ENCODE measurements at places on chromosomes 12 and 14.

- no peak for DNase-seq
Measured at GRCh38 chr12:95349291-95349690, 124.7 kb upstream of the METAP2 start.

DNA sequence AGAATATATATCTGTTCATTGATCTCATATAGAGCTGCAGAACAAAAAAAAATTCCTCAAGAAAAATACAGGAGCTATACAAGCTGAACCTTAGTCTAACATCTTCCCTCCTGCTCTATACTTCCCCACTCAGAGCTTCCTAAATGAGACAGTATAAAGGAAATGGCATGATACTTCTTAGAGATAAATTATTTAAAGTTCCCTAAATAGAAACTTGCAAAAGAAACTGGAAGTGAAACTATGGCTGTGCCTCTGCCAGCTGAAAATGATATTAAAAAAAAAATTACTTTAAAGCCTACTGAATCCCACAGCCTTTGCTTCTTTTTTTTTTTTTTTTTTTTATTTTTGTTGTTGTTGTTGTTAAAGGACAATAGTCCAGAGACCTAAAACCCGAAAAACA lies 11.6 kb upstream of the NEK9 start:
- no peak for DNase-seq

DNA sequence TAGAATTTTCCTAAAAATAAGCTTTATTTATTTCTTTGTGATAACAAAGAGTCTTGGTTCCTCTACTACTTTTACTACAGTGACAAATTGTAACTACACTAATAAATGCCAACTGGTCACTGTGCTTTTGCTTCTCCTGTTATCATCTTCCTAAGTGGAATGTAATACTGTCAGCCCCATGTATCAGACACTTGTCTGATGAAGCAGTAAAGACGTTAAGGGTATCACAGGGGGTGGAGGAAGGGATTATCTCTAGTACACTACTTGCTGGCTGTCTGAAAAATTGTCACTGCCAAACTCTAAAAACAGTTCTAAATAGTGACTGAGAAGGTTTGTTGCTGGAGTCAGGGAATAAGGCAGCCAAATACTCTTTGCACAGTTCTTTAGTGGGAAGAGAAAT lies 11.3 kb downstream of the ASB8 start:
- no peak for DNase-seq

GRCh38 chr12:109209082-109209481 lies 92.7 kb downstream of the ACACB start:
- no peak for DNase-seq

DNA sequence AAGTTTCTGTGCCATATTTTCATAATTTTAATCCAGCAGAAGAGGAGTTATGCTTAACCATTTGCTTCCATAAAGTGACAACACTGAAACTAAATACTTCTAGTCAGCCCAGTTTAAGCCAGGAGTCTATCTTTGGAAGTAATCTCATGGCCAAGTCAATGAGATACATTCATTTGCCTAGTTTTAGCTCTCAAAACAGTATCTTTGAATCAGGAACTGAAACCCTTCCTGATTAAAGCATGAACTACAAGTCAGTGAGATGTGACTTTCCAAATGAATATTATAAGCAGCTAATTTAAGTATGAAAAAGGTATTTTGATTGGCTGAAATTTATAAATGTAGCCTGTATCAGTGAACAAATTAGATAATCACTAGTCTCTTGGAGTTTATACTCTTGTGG lies 491.5 kb downstream of the SLC6A15 start:
- DNase-seq: no peak

GRCh38 chr12:102043928-102044327 lies 17.9 kb downstream of the WASHC3 start:
- DNase-seq: no peak

DNA sequence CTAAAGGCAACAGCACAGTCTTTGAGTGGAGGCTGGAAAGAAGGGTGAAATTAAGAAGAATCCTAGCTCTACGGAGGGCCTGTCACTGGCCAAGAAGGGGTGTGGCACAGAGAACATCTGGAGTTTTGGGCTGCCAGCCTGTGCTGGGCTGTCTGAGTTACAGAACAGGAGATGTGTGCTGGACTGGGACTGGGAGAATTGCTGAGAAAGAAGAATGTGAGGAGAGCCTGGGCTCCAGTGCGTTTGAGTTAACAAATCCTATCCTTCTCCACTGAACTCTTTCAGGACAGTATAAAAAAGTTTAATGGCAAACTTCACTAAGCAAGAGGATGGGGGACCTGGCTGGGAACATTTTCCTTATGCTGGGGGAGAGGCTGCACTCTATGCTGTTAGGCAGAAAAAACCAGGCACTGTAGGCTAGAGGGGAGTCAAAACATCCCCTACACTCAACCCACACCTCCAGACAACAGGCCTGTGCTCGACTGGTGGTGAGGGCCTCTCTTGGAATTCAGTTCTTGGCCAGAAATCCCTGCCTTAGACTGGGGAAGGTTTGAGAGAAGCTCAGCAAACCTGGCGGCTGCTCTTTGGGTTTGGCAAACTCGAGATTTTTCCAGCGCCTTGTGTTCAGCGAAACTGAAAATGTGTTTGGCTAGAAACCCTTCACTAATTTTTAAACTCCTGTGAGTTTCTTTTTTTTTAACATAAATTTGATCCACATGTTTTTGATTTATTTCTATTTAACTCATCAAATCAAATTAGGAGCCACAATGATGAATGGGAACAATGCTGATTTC lies 217.3 kb downstream of the MON2 start:
- DNase-seq: no peak

GRCh38 chr12:117524806-117525205 lies 163.4 kb upstream of the NOS1 start:
- no peak for DNase-seq

DNA sequence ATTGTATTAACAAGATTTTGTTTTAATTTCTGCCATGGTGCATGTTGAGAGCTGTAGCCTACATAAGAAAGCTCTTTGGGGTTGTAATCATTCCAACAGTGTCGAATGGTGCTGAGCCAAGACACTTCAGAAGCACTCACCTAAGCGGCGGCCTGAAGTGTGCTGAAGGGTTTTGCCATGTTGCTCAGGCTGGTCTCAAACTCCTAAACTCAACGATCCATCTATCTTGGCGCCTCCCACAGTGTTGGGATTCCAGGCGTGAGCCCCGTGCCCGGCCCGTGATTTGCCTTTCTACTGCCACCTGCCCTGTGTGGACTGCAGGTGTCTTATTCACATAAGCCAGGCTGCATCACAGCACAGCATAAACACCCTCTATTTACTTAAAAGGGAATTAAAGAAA lies 48.9 kb downstream of the AMN start:
- DNase-seq: no peak

DNA sequence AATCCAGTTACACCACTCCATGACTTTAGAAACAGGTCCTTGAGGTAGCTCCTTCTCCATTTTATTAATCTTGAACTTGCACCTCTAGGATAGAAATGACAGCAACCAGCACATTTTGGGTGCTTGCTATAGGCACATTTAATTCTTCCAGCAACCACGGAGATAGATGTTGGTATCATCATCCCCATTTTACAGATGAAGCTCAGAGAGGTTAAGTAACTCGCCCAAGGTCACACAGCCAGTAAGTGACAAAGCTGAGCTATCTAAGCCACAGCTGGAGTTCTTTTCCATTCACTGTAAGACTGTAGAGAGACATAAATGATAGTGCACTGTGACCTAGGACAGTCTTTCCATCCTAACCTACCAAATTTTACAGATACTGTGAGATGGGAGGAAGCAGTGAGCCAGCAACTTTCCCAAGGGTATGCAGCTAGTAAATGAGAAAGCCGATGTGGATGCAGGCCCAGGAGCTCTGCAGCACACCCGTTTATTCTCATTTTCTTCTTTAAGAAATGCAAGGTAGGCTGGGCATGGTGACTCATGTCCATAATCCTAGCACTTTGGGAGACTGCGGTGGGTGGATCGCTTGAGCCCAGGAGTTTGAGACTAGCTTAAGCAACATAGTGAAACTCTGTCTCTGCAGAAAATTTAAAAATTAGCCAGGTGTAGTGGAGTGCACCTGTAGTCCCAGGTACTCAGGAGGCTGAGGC lies 103.2 kb downstream of the TBX5 start:
- no peak for DNase-seq

- DNase-seq: peak; percentile 76
Measured at GRCh38 chr14:50830932-50831725, at the start of gene NIN. NIN (minus strand) TSS chr14:50831162; CDS start chr14:50822056, 9,106 bp downstream.

GRCh38 chr12:10241727-10242126 lies 29.1 kb downstream of the GABARAPL1 start:
- no peak for DNase-seq

GRCh38 chr12:113932381-113933196 lies 33.5 kb downstream of the RBM19 start:
- DNase-seq: no peak

- DNase-seq: no peak
Measured at GRCh38 chr12:40560848-40561247, 131.4 kb upstream of the CNTN1 start.

- no peak for DNase-seq
Measured at GRCh38 chr14:22830443-22831010, 840 bp downstream of the MRPL52 start.

GRCh38 chr12:65606008-65606766 lies 218.1 kb upstream of the HMGA2 start:
- no peak for DNase-seq

- DNase-seq: no peak
Measured at GRCh38 chr14:61128382-61129167, 147.5 kb downstream of the SLC38A6 start.

GRCh38 chr12:56029666-56030293 lies 8.9 kb downstream of the IKZF4 start:
- DNase-seq: no peak

GRCh38 chr14:40312296-40312695 lies 880.1 kb upstream of the FBXO33 start:
- no peak for DNase-seq

GRCh38 chr12:64781280-64782190 lies 22.3 kb upstream of the GNS start:
- no peak for DNase-seq

GRCh38 chr12:121300083-121300819 lies 3.7 kb upstream of the CAMKK2 start:
- DNase-seq: no peak

- DNase-seq: no peak
Measured at GRCh38 chr14:33682760-33683159, 268.1 kb downstream of the EGLN3 start.

DNA sequence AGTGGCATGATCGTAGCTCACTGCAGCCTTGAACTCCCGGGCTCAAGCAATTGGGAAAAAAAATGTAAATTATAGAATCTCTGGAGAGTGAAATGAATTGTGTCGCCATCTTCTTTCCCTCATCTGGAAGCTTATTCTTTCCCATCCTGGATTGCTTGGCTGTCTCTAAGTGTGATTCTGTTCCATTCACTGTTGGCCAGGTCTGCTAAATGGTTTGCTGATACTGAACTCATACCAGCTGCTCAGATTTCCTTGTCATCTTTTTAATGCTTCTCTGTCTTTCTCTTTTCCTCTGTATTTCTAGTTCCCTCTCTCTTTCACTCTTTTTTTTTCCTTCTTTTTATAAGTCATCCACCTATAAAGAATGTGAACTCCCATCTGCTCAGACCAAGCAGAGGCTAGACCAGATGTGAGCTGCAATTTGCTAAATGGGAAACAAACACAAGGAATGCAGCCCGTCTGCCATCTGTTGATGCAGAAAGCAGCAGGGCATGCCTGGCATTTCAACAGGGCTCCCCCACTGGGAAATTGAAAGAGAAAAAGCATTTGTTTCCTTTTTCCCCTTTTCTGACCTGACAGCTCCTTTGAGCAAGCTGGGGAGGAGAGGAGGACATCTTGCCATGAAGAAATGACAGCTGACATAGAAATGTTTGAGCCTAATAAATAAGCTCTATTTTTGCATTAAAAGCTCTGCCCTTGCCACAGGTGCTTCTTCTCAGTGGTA lies 1823.6 kb upstream of the FLRT2 start:
- no peak for DNase-seq

- DNase-seq: peak; percentile 10
Measured at GRCh38 chr12:102811110-102811737, 105.8 kb downstream of the PAH start.

- no peak for DNase-seq
Measured at GRCh38 chr12:115257791-115258190, 573.8 kb upstream of the TBX3 start.

DNA sequence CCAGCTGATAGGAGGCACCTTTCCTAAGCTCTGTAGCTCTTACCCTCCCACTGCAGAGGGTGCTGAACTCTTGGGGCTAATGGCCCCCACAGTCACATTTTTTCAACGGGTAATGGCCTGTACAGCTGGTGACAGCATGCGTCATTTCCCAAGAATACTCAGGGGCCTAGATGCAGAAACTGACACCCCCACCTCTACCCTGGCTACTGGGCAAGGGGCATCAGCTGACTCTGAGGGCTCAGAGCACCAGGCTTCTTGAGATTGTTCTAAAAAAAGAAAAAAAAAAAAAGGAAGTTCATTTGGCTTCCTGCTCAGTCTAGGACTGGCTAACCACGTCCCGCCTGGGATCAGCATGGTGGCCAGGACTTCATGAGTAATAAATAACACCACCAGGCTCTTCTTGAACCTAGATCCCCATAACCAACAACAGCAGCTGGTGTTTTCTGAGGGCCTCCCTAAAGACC lies 35.2 kb downstream of the ZFP36L1 start:
- no peak for DNase-seq

GRCh38 chr14:68539241-68539737 lies 253.6 kb downstream of the ZFP36L1 start:
- DNase-seq: no peak

DNA sequence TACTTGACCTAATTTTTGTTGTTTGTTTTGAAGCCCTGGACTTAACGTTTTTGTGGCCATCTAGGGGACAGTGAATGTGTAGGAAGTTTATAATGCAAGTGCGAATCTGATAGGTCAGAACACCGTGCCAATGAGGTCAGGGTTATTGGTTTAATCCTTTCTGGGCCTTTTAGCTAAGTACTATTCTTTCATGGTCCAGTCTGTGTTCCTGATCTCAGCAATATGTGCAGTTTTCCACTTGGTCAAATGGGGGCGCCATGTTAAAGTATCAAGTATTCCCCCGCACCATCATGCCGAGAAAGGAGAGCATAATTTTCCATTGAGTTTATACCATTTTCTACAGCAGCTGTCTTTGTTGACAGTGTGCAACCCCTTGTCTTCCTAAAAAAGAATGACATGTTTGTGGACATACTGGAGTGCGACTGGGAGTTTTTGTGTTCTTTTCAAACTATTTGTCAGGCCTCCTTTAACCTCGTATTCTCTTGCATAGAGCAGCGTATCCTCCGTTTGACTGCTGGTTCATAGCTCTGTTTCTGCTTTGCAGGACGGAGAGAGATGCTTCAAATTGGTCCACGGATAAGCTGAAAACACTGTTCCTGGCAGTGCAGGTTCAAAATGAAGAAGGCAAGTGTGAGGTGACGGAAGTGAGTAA lies 1.3 kb downstream of the AHSA1 start:
- DNase-seq: no peak

Data from activated naive CD4-positive, alpha-beta T cell treated with anti-CD3 and anti-CD28 coated beads, Interleukin-2, amount 50 U/mL, for 72 hours (primary cell).